Substantia nigra (tissue), 51 donors: ENCODE measurements at places on chromosomes 13 and 19.

GRCh38 chr13:23571431-23571830, 1.2 kb downstream of the TNFRSF19 start:
- DNase-seq: no peak

DNA sequence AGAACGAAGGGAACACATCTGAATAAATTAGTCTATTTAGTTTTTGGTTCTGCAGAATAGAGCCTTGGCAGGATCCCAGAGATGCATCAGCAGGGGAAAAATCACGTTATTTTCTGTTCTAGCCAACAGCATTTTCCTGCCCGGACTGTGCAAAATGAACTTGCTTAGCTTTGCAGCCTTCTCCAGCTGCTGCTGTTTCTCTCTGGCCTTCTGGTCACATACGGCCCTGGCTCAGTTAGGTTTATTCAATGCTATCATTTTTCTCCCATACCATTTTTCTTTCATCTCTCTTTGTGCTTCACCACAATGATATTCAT, 110.4 kb upstream of the KL start:
- DNase-seq: no peak

DNA sequence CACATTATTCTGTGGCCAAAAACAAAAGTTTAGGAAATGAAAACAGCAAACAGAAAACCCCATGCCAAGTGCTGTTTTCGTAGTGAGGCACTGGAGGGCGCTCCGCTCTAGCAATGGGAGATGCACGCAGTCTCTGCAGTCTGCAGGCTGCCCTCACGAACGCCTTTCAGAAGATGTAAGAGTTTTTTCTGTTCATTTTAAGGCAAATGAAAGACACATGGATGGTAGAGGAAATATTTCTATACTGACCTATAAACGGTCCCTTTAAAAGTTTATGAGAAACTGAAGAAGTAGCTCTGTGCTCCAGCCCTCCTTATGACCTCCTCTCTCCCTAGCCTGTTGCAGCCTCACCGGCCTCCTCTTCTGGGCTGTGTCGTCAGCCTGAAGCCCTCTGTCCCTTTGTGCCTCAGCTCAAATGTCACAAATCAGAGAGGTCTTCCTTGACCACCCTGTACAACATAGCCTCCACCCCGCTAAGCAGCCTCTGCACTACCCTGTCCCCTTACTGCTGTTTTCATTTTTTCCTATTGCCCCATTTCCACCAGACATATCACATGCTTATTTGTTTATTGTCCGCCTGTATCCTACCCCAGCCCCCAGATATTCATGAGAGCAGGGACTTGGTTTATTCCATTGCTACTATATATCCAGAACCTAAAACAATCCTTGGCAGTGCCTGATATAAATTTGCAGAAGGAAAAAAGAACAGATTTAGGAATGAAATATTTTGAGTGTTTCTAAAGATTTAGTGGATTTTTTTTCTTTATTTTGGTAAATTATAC, 116.4 kb downstream of the TM9SF2 start:
- DNase-seq: peak; percentile 2

- DNase-seq: no peak
These were observed 19.1 kb upstream of the ZNF544 start for GRCh38 chr19:58209577-58209976.

GRCh38 chr13:92864584-92865284, 361.9 kb upstream of the GPC6 start:
- DNase-seq: no peak

- no peak for DNase-seq
These were observed 17.8 kb upstream of the MIR17HG start for GRCh38 chr13:91329733-91330132.

DNA sequence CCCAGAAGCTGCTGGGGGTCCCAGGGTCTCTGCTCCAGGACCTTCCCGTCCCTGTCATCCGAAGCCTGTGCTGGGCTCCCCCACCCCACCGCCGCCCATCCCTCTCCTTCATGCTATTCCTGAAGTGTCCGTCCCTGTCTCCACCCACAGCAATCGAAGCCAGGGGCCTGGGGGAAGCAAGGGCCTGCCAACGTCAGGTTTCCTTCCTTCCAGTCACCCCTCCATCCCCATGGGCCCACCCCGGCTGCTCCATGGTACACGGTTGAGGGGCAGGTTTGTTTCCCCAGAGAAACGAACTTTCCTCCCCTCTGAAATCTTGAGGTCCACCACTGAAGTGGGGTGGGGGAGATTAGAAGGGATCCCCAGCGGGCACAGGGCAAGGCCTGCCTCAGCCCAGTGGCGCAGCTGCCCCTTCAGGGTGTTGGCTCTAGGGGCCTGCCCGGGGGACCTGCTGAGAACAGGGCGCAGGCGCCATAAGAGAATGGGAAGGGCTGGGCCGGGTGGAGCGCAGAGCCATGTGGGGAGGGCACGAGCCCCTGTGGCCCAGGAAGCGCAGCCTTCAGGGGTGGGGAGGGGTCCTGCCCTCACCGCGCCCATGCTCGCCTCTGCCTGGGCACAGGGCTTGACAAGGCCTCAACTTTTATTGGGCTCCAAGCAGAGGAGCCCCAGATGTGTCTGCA, 16.1 kb downstream of the CEBPG start:
- DNase-seq: no peak

DNA sequence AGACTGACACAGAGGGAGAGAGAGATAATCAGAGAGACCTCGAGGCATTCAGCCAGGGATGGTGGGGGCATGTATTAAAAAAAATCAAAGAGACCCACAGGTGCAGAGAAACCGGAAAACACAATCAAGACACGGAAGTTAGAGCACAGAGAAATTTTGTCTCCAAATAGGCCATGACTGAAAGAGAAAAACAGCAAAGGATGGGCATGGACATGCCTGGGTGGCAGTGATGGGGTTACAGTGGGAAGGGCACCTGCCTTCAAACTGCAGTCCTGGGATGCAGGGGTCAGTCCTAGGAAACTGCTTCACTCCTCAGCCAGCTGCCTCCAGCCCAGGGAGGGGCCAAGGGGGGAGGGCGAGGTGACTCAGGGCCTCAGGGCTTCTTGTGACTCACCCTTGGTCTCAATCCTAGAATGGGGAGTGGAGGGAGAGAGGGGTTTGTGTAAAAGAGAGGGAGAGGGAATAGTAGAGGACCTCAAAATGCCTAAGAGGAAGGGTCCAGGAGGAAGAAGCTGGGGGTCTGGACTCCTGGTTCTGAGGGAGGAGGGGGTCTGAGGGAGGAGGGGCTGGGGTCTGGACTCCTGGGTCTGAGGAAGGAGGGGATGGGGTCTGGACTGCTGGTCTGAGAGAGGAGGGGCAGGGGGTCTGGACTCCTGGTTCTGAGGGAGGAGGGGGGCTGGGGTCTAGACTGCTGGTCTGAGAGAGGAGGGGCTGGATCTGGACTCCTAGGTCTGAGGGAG, 3.6 kb upstream of the KCNN4 start:
- DNase-seq: no peak

GRCh38 chr19:30621326-30621920, 249.2 kb downstream of the ZNF536 start:
- DNase-seq: no peak

- no peak for DNase-seq
These were observed 93.7 kb downstream of the TRPC4 start for GRCh38 chr13:37775871-37776270.

DNA sequence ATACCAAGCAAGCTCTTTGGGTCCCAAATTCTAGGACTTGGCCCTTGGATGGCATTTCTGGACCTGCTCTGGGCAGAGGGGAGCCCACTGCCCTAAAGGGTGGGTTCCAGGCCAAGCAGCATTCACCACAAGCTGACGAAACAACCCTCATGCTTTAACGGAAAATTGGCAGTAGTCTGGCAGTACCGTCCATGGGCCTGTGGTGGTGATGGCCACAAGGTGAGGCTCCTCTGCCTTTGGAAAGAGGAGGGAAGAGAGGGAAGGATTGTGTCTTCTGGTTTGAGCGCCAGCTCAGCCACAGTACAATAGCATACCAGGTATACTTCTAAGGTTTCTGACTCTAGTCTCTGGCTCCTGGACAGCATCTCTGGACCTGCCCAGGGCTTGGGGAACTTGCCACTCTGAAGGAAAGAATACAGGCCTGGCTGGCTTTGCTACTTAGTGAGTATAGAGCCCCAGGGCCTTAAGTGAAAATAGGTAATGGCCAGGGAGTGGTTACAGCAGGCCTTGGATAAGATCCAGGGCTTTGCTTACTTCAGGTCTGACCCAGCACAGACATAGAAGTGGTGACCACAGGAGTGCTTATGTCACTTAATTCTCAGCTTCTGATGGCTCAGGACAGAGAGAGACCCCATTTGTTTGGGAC, 595.5 kb downstream of the LMO7 start:
- DNase-seq: no peak

DNA sequence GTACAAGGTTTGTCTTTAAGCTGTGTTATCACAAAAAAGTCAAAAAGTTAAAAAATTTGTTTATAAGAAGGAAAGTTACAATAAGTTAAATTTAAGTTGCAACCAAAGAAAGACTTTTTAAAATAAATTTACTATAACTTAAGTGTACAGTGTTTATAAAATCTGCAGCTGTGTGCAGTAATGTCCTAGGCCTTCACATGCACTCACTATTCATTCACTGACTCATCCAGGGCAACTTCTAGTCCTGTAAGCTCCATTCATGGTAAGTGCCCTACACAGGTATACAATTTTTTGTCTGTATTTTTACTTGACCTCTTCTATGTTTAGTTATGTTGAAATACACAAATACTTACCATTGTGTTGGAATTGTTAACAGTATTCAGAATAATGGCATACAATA, 667.9 kb upstream of the SLITRK5 start:
- DNase-seq: no peak

DNA sequence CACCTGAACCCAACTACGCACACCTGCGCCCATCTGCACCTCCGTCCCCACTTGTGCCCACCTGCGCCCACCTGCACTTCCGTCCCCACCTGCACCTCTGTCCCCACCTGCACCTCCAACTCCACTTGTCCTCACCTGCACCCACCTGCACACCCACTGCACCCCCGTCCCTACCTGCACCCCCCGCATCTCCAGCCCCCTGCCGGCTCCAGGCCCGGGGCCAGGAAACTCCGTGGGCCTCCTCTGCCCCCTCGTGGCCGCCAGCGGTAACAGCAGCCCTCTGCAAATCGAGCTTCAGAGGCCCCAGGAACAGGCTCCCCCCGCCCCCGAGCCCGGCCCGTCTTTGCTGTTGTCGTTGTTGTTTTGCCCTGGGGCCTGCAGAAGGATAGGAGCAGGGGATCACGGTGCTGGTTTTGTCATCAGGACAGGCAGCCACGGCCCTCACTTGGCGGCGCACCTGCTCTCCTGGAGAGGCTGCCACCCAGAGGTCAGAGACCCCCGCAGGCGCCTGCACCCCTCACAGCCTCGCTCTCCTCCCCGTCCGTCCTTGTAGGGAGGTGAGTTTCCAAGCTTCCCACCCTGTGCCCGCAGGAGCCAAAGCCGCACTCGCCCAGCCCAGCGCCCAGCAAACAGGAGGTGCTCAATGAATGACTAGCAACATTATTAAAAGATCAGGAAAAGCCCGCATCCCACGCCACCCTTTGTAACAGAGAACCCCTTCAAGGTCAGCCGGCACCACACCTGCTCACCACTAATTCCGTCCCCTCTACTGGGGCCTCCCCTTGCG, 65.4 kb downstream of the GNG7 start:
- peak; percentile 44 for DNase-seq

GRCh38 chr19:19778666-19779065, 42.9 kb downstream of the ZNF506 start:
- no peak for DNase-seq

GRCh38 chr19:28972058-28972852, 240.7 kb downstream of the UQCRFS1 start:
- no peak for DNase-seq

DNA sequence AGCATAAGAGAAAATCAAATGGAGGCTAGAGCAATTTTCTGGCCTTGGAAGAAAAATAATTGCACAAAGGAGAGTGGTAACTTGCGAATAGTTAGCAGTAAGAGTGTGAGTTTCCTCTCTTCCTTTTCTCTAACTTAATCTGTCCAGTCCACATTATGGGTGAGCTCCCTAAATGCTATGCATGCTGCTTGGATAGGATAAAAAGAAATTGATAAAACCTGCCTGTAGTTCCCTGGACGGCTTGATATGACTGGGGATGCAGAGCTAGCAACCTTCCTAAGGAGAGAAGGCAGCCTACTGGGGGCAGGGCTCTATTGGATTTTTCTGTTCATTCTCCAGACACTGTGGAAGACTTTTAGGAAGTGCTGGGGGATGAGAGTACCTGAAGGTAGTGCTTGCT, 311.3 kb downstream of the LMO7 start:
- no peak for DNase-seq

GRCh38 chr19:19502281-19502680, 13.1 kb downstream of the TSSK6 start:
- no peak for DNase-seq

- DNase-seq: no peak
These were observed 8.7 kb upstream of the INSL3 start for GRCh38 chr19:17829855-17830566.

DNA sequence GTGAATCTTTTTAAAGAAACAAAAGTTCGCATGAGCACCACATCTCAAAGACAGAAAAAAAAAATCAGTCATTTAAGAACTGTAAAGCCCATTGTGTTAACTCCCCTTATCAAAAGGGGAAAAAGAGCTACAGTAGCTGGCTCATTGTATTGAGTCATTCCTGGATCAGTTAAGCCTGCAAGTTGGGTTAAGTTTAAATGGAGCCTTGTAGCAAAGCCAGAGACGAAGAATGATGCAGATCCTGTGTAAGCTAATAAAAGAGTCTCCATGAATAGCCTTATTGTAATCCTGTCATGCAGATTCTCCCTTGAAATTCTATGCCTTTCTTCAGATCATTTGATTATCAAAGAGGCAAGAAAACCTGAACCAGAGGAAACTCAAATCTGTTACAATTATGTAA, 83.8 kb downstream of the CRYL1 start:
- DNase-seq: no peak

DNA sequence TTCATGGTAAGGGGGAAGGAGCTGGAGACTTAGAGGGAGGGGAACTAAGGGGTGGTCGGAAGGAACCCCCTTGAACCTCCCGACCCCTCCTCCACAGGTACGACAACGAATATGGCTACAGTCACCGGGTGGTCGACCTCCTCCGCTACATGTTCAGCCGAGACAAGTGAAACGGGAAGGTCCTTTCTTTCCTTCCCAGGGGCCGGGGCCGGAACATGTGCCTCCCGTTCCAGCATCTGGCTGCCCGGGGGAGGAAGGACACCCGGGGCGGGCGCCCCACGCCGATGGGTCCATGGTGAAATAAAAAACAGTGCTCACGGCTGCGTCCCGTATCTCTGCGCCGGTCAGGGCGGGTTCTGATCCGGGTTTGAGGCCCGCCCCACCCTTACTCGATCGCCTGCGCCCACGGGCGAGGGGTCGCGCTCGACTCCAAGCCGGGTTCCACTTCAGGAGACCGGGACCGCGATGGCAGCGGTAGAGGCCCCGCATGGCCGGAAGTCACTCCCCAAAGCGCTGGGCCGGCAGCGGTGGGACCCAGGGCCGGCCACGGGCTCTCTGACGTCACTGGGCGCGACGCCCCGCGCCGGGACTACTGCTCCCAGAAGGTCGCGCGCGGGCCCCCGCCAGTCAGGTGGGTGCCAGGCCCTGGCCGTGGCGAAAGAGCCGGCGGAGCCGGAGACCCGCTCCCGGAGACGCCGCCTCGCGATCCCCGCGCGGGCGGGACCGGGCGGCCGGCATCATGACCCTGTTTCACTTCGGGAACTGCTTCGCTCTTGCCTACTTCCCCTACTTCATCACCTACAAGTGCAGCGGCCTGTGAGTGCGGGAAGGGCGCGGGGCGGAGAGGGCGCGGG, at the start of gene TMEM147:
TMEM147 (plus strand) TSS at position 626 of the 854 bp plus-strand sequence; CDS start at position 740, 114 bp downstream.
- peak; percentile 28 for DNase-seq

- no peak for DNase-seq
These were observed 201.1 kb downstream of the NBEA start for GRCh38 chr13:35143123-35143522.
